ENCODE measurements at places on chromosomes 7 and 10.

- DNase-seq = no peak
These were observed 182.8 kb upstream of the BMPER start for GRCh38 chr7:33722383-33723101.

DNA sequence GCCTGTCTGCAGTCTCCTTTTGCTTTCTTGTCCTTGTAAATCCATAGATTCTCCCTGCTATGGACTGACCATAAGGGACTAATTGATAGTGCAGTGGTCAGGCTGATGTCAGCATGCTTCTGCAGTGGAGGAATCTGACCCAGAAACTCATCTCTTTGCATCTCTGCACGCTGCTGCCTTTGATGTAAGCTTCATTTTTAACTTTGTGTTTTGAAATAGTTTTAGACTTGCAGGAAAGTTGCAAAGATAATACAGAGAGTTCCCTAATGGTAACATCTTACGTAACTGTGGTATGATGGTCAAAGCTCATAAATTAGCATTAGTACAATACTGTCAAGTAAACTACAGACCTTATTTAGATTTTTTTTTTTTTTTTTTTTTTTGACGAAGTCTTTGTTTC is 89.6 kb downstream of the GALNT17 start:
- no peak for DNase-seq

- DNase-seq = no peak
These were observed 215.6 kb downstream of the TCF7L2 start for GRCh38 chr10:113165673-113166072.

GRCh38 chr10:44281662-44282061 is 103.2 kb downstream of the CXCL12 start:
- no peak for DNase-seq

DNA sequence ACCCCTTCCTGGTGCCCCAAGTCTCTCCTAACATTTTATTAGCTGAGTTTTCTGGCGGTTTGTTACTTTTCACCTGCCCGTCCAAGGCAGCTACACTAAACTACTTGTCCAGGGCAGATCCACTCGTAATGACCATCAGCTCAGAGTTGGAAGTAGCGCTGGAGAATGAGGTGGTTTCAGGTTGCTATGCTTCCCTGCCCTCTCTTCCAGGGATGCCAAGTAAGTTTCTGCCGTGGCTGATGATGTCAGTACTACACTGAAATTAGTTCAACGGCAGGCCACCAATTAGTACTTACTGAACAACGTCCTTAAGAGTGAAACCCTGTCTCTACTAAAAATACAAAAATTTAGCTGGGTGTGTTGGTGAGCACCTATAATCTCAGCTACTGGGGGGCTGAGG is 55.2 kb downstream of the DIP2C start:
- no peak for DNase-seq

DNA sequence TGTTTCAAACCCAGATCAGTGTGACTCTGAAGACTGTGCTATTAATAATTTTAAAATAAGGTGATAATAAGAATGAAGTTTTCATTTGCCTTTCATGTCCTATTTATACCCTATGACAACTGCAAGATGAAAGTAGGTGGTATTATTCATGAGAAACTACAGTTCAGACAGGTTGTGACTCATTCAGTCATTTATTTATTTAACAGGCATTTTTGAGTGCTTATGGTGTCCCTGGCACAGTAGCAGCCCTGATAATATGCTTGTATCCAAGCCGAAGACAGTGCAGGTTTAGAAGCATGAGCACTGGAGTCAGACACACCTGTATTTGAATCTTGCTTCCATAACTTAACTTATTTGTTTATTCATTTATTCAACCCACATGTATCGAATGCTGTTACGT is 87.1 kb downstream of the FZD1 start:
- DNase-seq = no peak

DNA sequence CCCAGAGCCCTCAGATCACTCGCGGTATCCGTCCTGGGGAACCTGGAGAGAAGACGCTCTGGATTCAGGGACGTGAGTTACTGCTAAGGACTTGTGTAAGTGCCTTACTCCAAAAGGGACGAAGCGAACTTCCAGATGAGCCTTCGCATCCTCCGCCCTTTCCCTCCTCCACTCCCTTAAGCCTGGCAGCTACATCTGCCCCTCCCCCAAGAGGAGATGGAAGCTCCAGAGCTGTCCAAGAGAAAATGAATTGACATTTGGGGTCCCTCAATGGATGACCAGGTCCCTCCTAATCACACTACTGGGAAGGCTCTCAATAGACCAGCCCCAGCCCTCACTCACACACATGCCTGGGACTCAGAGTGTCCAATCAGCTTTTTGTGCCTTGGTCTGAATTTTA is 31.3 kb upstream of the GDF10 start:
- DNase-seq = no peak

GRCh38 chr7:106063024-106063423 is 49.1 kb downstream of the SYPL1 start:
- DNase-seq = no peak

GRCh38 chr10:96789571-96790108 is 42.5 kb upstream of the LCOR start:
- DNase-seq = peak; percentile 14

DNA sequence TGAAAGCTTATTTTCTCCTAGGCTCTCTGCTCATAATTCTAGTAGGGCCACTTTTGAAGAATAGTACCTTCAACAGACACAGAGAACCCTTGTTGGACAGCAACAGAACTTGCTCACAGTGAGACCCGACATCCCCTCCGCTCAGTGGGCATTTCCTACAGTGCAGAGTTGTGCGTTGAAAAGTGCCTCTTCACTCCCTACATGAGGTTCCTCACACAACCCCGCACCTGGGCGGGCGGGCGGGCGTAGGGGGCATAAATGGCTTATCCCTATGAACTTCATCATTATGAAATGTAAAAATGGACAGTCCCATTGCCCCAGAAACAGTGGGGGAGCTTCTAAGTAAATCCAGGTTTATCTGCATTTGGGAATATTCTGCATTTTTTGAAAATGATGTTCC is 174.9 kb downstream of the MGMT start:
- no peak for DNase-seq

- DNase-seq = no peak
These were observed 31.9 kb upstream of the AGBL3 start for GRCh38 chr7:134954197-134955082.

DNA sequence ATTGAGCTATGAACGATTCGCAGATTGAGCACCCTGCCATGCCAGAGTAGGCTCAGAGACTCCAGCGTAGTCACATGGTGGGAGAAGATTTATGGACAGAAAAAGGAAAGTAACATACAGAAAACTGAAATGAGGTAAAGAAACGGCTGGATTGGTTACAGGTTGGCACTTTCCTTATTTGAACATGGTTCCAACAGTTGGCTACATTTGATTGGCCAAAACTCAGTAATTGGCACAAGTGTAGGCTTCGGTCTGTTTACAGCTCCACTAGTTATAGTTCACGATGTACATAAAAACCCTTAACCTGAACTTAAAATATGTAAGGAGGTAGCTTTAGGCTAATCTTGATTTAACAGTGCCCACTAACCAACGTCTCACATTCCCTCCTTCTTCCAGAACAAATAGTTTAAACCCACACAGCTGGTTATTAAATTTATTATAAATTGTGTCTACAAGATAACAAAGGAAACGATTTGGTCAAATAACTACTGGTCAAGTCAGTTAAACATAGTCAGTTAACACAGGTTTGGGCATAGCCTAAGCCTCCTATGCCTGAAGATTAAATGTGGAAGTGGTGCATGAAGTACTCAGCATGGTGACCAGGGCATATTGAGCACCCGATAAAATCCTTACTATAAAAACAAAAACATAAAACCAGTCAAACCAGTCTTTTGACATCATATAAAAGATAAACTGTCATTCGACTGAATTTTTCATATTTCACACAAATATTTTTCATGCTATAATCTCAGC is 17.9 kb upstream of the MTERF1 start:
- DNase-seq = no peak

DNA sequence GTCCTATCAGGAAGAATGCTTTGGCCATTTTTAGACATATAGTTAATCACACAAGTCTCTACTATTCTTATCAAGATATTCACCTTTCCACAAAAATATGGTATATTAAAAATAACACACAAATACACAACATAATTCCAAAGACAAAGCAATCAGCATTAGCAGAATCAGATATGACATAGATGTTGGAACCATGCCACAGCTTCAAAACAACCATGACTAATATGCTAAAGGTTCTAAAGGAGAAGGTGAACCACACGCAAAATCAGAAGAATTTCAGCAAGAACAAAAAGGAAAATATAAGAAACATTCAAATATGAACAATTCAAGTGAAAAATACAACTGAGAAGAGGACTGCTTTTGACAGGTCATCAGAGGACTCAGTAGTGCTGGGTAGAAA is 670.2 kb upstream of the SORCS1 start:
- no peak for DNase-seq

DNA sequence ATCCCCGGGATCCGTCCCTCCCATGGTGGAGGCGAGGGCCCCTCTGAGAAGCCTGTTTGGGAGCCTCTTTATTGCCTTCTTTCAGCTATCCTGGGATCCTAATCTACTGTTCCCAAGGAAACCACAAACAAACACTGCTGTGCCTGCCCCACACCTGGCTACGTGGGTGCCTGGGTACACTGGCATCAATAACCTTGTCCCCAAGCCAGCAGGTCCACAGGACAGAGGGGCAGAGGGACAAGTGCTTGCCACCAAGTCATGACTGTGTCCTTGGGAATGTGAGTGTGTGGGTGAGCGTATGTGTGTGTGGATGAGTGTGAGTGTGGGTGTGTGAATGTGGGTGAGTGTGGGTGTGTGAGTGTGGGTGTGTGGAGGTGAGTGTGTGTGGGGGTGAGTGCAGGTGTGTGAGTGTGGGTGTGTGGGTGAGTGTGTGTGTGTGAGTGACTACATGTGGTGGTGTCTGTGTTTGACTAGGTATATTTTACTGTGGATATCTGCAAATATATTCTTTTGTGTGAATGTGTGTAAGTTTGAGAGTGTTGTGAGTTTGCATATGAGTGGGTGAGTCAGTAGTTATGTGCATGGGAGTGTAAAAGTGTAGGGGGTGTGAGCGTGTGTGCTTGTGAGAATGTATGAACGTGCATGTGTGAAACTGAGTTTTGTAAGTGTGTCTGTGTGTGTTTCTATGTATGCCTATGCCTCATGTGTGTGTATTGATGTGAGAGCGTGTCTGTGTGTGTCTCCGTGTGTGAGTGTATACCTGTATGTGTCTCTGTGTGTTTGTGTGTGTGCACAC is 96.1 kb downstream of the TNS3 start:
- DNase-seq = no peak

- no peak for DNase-seq
These were observed 8.7 kb upstream of the BAMBI start for GRCh38 chr10:28668363-28669226.

GRCh38 chr7:128035712-128036111 is 4.5 kb upstream of the LRRC4 start:
- no peak for DNase-seq

GRCh38 chr7:69412331-69413146 is 185.7 kb upstream of the AUTS2 start:
- DNase-seq = no peak

- DNase-seq = no peak
These were observed 30.0 kb upstream of the KDM7A start for GRCh38 chr7:140206616-140207389.

DNA sequence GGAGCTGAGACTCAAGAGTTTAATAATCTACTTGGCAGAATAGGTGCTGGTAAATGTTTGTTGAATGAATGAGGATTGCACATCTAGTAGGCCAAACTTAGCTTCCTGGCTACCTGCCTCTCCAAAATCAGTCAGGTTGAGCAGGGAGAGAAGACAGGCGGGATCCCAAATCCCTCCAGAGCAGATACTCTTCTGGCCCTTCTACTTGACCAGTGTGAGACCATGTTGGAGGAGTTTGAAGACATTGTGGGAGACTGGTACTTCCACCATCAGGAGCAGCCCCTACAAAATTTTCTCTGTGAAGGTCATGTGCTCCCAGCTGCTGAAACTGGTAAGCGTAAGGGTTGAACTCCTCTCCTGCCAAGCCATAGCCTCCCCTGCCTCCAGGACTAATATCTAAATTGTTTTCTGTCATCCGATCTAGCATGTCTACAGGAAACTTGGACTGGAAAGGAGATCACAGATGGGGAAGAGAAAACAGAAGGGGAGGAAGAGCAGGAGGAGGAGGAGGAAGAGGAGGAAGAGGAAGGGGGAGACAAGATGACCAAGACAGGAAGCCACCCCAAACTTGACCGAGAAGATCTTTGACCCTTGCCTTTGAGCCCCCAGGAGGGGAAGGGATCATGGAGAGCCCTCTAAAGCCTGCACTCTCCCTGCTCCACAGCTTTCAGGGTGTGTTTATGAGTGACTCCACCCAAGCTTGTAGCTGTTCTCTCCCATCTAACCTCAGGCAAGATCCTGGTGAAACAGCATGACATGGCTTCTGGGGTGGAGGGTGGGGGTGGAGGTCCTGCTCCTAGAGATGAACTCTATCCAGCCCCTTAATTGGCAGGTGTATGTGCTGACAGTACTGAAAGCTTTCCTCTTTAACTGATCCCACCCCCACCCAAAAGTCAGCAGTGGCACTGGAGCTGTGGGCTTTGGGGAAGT is 2.2 kb upstream of the MBLAC1 start:
- no peak for DNase-seq

GRCh38 chr10:104045151-104046089 is 40.3 kb downstream of the COL17A1 start:
- peak; percentile 66 for DNase-seq

DNA sequence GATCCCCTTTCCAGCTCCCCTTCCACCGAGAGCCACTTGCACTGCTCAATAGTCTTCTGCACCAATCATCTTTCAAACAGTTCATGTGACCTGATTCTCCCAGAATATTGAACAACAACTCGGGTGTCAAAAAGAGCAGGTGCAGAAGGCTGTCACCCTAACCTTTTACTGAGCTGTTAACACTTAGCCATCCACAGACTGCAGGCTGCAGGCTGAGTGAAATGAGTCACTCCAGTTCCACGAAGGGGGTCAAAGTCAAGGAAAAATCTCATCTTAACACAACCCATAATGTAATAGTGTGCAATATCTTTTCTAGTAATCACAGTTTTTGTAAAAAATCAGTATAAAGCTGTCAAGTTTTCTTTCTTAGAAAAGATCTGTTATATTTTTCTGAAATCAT is 63.1 kb downstream of the MTPAP start:
- DNase-seq = no peak

GRCh38 chr10:7767209-7767608 is 20.6 kb downstream of the KIN start:
- no peak for DNase-seq

GRCh38 chr10:60443346-60443745 is 53.7 kb upstream of the ANK3 start:
- no peak for DNase-seq

DNA sequence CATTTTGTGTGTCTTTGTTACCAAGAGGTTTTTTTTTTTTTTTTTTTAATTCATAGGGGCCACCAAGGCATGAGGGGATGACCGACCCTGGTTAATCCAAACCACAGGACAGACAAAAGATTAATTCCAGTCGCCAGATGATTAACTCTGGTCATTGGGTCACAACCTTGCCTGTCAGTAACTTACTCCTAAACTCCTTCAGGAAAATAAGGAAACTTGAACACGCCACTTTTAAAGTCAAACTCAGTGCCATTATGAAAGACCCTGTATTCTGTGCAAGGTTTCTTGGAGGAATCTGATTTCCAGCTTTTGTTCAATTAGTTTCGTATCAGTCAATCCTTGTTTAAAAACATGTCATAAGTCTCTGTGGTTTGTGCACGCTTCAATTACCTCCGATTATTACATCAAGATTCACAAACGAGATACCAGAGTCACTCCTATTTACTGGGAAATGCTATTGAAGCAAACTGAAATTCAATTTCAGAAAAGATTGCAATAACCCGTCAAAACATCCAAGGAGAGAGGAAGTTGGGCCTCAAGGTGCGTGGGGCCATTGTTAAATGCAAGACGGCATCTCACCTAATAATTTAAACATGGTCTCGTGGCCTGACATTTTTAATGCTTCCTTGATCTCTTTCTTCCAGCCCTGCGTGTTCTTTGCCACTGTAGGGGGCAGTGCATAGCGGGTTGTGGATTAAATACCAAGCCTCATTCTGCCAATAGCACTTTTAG is 44.0 kb downstream of the NRP1 start:
- DNase-seq = no peak

Data from neuronal stem cell (in vitro differentiated cells).